ENCODE measurements at places on chromosomes 13 and 19.

GRCh38 chr19:5355076-5355475 is 14.5 kb upstream of the PTPRS start:
- no peak for DNase-seq

- peak; percentile 55 for DNase-seq
These were observed 133.9 kb upstream of the ARGLU1 start for GRCh38 chr13:106701771-106702341.

DNA sequence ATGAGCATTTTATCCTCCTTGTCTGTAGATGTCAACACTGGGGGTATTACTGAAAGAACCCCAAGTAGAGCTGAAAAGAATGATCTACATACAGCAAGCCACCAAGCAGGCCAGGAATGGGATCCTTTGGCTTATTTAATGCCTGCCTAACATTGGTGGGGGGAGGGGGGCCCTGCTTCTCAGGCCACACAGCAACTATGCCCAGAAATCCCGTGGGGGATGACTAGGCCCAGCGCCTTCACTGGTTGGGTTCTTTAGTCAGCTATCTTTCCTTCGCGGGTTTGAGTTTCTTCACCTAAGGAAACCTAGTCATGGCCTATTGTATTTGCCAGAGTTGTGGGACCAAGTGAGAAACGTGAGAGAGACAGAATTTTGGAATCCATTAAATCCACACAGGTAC is 80.5 kb downstream of the CCNA1 start:
- DNase-seq, result no peak

DNA sequence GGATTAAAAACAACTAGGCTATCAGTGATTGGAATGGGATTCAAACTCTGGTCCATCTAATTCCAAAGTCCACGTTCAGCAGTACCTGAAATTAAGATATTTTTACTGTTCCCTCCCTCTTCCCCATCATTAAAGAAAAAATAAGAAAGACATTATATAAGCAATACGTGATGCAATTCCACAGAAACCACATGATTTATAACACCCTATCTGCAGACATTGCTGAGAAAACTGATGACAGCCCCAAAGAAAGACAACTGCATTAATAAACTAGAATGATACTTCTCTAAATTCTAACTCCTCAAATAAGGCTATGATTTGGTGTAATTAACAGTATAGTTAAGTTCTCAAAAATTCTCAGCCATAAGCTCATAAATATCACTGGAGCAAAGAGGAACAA is 19.1 kb downstream of the LNX2 start:
- DNase-seq, result no peak
